ELR (cell line): ENCODE measurements at places on chromosomes 11 and 22.
A peak's percentile ranks its signal among the peaks of the same experiment; 100 is the strongest.

GRCh38 chr11:2698386-2699184 is 1.2 kb downstream of the KCNQ1OT1 start:
- DNase-seq, result peak; percentile 39

DNA sequence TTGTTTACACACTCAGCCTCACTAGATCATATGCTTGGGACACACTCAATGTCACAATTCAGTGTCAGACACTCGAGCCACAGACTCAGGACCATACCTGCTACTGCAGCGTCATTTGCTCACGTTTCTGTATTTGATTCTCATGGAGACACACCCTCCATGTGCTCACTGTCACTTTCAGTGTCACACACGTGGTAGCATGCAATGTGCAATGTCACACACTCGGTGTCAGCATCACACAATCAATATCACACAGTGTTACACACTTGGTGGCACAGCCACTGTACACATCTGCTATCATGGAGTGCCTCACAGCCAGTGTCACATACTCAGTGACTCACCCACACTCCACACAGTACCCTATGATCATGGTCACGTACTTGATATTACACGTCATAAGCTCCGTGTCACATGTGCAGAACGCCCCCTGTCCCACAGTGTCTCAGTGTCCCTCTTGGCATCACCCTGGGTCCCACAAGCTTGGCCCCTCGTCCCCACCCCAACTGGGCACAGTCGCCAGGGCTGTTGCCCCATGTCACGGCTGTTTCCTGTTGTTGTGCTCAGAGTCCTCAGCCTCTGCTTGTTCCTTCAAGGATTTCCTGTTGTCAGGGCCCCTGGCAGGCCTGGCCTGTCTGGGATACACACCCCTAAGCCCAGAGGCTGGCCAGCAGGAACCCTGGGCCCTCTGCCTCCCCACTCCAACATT is 49.6 kb downstream of the PDE2A start:
- DNase-seq, result no peak

- DNase-seq, result no peak
Observed at GRCh38 chr11:111359223-111360149, 19.6 kb downstream of the POU2AF1 start.

GRCh38 chr11:76215941-76216340 is 9.6 kb upstream of the WNT11 start:
- DNase-seq, result peak; percentile 82

- peak; percentile 31 for DNase-seq
Observed at GRCh38 chr11:130787092-130787616, 129.1 kb downstream of the SNX19 start.

DNA sequence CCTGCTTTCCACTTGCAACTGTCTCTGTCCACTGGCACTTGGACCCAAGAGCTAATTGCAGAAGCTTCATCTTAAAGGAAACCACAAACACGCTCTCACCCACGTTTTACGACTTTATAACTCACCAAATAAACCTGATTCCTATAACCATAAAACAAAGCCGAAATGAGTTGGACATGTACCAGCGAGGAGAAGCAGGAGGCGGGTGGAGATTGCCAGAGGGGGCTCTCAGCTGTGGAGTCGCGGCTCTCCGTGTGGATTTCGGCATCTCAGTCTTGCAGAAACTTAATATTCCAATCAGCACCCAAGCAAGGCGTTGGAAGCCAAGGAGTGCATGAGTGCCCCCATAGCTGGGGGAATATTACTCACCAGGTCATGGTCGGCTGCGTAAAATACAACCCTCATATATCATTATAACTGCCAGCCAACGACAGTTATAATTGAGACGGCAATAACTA is 483.6 kb downstream of the MN1 start:
- DNase-seq, result no peak

DNA sequence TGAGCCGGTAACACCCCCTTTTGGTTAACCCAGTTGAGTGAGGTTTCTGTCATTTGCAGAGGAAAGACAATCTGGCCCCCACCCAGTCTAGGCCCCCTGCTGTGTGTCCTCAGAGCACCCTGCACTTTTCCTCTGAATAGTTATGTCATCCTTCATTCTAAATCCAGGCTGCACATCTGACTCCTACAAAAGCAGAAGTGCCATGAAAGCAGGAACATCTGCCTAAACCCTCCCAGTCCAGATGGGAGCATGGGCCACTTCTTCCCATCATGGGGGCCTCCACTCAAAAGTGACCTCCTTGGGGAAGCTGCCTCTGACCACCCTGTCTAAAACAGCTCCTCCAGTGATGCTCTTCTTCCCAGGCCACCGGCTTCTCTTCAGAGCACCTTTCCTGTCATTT is 53.7 kb upstream of the HMGXB4 start:
- DNase-seq, result no peak

- DNase-seq, result no peak
Observed at GRCh38 chr22:45204819-45205218, 35.9 kb downstream of the KIAA0930 start.

DNA sequence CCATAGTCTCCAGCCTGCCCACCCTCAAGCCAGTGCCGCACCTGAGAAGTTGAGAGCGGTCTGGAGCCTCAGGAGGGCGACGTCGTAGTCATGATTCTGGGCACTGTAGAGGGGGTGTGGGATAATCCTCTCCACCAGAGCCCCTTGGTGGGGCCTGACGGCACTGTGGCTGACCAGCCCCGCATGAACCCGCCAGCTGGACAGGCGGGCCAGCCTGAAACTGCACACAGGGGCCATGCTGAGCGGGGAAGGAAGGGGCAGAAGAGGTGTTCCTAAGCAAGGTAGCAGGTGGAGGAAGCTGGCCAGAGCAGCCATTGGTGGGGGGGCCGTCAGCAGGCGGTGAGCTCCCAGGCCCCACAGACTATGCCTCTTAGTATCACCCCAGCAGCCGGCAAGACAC is 13.1 kb downstream of the TMPRSS5 start:
- DNase-seq, result no peak

GRCh38 chr22:25237503-25237902 is 18.1 kb downstream of the CRYBB2 start:
- no peak for DNase-seq

GRCh38 chr22:22556995-22557925 is 1.8 kb downstream of the PRAME start:
- no peak for DNase-seq

- DNase-seq, result no peak
Observed at GRCh38 chr22:40610329-40610850, 26.1 kb downstream of the MRTFA start.

DNA sequence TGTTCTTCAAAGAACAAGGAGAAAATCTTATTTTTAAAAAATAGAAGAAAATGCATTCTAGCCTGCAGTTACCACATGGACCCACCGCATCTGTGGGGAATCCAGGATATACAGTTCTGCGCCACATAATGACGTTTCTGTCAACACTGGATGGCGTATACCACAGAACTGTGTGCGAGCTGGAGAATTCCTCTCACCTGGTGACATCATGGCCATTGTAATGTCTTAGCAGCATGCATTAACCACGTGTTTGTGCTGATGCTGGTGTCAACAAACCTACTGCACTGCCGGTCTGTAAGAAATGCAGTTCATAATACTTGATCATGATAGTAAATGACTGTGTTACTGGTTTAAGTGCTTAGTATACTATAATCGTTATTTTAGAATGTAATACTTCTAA is 174.7 kb downstream of the TBC1D22A start:
- no peak for DNase-seq

DNA sequence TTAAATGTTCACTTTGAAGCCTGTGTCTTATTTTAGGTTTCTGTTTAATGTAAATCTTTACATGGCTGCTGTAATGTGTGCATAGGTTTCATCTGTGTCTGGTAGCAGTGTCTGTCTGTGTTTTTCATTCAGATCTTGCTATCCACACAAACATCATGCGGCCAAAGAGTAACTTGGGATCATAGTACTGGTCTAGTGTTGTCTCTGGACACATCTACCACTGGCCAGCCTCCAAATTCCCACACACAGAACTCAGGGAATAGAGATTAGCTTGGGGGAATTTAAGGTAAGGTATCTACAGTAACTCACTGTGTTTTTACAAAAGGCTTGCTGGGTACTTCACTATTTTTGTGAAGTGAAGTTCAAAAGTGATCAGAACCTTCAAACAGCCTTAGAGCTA is 32.1 kb upstream of the ZNF143 start:
- DNase-seq, result no peak

GRCh38 chr11:123408619-123409455 is 21.2 kb upstream of the GRAMD1B start:
- DNase-seq, result no peak

DNA sequence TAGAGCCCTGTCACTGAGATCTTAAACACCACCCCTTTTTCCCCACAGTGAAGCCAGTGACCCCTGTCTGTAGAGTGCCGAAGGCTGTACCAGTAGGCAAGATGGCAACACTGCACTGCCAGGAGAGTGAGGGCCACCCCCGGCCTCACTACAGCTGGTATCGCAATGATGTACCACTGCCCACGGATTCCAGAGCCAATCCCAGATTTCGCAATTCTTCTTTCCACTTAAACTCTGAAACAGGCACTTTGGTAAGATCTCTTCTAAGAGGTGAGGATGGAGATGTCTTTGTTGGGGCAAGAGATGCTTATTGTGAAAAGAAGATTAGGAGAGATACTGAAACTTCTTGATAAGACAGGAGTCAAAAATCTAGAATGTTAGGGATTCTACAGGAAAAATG is 75.9 kb downstream of the JAM3 start:
- no peak for DNase-seq

DNA sequence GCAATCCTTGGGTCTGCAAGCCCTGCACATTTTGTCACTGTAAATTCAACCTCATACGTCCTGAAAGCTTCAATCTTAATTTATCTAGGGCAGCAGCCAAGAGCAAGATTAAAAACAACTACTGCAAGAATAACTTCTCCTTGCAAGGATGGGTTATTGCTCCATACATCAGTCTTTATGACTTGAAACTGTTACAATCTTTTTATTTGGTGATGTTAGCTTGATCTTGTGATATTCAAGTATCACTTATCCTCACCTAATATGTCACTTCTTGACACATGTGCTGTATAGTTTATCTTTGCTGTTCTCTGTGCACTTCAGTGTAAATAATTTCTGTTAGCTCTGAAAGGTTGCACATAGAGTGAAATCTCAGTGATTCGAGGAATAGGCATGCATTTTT is 14.7 kb upstream of the APLP2 start:
- peak; percentile 13 for DNase-seq

- DNase-seq, result no peak
Observed at GRCh38 chr11:43035086-43035485, 276.7 kb upstream of the API5 start.

DNA sequence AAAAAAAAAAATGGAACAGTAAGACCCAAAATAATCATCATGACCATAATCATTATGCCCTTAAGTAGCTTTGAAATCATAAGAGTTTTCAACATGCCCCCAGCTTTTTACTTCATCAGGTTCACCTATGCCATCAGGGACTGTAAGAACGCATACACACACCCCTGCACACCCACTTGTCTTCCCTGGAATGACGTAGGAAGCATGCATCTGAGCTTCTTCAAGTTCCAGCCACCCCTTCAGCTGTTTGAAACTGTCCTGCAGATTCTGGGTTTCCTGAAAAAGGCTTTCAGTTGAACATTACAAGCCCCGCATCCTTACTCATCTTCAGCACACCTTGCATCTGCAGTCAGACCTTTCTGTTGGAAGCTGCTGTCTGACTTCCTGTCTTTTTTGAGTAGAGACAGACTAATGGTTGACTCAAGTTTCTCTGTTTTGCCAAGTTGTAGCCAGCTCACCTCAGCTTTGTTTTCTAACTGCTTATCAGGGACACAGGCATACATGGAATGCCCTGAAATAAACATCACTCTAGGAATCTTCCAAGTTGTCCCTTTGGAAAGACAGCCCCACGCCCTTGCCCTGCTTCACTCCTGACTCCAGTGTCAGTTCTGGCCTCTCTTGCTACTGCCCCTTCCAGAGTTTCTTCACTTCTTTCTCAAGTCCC is 37.0 kb downstream of the ARHGAP1 start:
- peak; percentile 17 for DNase-seq

DNA sequence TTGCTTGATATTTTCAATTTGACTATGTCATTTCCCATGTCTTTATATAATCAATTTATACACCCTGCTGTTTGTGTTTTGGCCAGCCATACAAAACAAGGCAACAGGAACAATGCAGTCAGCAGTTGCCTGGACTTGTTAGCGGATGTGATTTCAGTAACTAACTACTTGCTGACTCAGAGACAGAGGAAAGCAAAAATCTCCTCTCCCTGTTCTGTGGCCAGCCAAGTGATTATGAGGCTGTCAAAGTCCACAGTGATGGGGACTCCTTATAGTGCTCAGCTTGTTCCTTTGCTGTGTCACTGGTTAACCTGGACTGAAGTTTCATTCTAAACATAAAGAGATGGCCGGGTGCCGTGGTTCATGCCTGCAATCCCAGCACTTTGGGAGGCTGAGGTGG is 32.6 kb upstream of the APLP2 start:
- peak; percentile 76 for DNase-seq

DNA sequence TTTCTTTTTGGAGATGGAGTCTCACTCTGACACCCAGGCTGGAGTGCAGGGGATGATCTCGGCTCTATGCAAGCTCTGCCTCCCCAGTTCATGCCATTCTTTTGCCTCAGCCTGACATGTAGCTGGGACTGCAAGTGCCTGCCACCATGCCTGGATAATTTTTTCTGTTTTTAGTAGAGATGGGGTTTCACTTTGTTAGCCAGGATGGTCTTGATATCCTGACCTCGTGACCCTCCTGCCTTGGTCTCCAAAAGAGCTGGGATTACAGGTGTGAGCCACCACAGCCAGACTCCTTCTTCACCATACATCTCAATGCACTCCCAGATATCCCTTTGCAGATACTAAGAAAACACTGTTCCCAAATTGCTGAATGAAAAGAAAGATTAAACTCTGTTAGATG is 224.3 kb downstream of the OR4A5 start:
- no peak for DNase-seq

DNA sequence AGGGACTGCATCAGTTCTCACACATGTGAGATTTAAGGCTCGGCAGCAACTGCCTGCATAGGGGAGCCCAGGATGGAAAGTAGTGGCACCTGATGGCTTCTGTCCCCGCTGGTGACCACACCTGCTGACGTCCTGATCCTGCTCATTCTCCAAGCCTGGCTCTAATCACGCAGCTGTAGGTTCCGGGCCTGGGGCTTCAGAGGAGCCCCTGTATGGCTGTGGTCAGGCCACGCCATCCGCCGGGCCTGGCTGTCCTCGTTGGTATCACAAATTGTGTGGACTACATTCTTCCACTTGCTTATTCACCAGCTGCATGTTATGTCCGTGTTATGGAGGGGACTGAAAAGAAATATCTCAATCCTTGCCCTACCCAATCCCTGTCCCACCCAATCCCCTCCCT is 580.0 kb downstream of the TBC1D22A start:
- no peak for DNase-seq
